Stimulated activated CD4-positive, alpha-beta T cell treated with anti-CD3 and anti-CD28 coated beads, Interleukin-2, amount 100 ng/mL, for 24 hours (primary cell): ENCODE measurements at places on chromosomes 7 and 10.

GRCh38 chr7:36591636-36592035 is 132.7 kb downstream of the AOAH start:
- no peak for DNase-seq

- no peak for DNase-seq
These were observed 263.3 kb upstream of the KLF6 start for GRCh38 chr10:4048236-4048864.

- no peak for DNase-seq
These were observed 172.4 kb downstream of the FZD1 start for GRCh38 chr7:91436655-91437054.

DNA sequence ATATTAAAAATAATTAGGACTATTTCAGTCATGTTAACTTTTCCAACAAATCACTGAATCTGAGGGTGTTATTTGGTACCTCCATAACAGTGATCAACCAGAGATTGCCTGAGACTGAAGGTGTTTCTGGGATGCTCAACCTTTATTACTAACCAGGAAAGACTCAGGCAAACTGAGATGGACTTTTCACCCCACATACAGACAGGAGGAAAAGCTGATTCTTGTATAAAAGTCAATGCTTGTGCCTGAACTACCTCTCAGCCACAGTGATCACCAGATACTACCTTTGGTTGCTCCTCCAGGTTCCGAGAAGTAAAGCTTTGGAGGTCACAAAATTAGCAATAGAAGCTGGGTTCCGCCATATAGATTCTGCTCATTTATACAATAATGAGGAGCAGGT is 1.9 kb downstream of the AKR1C3 start:
- DNase-seq: no peak

DNA sequence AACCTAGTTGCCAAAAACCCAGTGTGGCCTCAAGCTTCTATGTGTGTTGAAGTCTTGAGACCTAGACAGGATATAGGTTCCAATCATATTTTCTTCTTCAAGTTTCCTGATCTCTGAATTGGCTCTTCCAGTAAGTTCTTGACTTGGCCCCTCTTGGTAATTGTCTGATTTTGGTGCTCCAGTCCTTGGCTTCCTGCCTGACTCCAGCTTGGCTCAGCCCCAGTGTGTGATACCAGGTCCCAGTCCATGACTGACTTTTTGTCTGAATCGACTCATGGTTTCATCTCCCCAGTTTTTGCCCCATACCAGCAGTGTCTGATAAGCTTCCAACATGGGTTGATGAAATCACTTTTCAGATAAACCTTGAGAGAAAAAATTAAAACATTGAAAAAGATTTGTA is 72.3 kb downstream of the FAS start:
- DNase-seq: no peak

DNA sequence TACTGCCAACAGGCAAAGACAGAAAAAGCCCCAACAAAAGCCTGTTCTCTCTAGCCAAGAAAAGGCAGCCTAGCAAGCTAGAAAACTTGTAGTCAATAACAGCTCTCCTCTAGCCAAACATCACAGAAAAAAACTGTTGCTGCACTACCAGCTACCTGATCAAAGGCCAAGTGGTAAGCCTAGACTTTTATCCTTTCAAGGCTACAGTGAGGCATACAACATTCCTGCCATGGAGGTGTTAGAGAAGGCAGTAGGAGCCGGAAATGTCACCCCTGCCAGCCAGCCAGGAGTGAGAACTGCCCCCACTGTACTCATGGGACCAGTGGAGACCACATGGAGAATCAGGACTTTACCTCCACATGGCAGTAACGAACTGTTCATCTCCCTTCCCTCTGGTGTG is 31.2 kb downstream of the CCDC126 start:
- no peak for DNase-seq

GRCh38 chr10:34854147-34854601 is 39.1 kb upstream of the PARD3 start:
- no peak for DNase-seq

- no peak for DNase-seq
These were observed 6.5 kb downstream of the PTEN start for GRCh38 chr10:87869773-87870551.
